Lung (tissue), 17 donors: ENCODE measurements at places on chromosomes 12 and 14. TPM values are rescaled to one million over a fixed set of nuclear protein-coding genes. Genes with fewer than 3 reads are reported as not detected.

DNA sequence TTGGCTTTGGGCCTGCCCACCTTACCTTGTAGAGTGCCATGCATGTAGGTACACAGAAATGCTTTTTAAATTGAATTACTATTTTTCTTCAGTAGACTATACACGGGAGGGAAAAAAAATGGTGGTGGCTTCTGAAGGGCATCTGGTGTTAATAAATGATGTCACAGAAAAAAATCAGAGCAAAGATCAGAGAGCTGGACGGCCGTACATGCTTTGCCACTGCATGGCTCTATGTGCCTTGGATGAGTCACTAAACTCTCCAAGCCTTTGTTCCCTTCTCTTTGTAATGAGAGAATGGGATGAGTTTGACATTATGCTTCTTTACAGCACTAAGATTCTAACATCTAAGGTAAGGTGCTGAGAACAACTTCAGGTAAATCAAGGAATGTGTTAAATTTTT, 376.4 kb upstream of the DDHD1 start:
- H3K4me3 ChIP-seq: no peak overlapping the region
- no peak for DNase-seq

DNA sequence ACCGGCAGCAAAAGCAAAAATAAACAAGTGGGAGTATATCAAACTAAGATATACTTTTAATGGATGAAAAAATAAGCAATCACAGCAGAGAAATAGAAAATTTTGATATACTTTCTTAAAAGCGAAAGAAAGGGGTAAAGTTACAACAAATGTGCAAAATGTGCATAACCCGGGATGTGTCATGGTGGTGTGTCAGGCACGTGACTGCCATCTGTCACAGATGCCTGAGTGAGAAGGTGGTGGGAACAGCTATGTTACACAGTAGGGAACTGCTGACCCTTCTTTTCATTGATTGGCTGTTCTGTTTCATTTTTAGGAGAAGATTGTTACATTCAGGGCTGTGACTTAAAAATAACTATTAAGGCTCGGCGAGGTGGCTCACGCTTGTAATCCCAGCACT, 168.1 kb upstream of the PELI2 start:
- no peaks in the 10 kb centered on the region for H3K4me1 ChIP-seq
- H3K36me3 ChIP-seq: no peaks in the 10 kb centered on the region
- H3K27me3 ChIP-seq: no peaks in the 10 kb centered on the region
- no peak overlapping the region for H3K4me3 ChIP-seq

Gene SMOC1
- polyA plus RNA-seq: 0.57 TPM

Gene MYH6
- polyA plus RNA-seq: 0.28 TPM

GRCh38 chr14:104973385-104974145, 4.6 kb downstream of the AHNAK2 start:
- H3K27me3 ChIP-seq: no peaks in the 10 kb centered on the region
- H3K4me3 ChIP-seq: no peak overlapping the region
- peaks cover 5% of the 10 kb centered on the region for H3K4me1 ChIP-seq

DNA sequence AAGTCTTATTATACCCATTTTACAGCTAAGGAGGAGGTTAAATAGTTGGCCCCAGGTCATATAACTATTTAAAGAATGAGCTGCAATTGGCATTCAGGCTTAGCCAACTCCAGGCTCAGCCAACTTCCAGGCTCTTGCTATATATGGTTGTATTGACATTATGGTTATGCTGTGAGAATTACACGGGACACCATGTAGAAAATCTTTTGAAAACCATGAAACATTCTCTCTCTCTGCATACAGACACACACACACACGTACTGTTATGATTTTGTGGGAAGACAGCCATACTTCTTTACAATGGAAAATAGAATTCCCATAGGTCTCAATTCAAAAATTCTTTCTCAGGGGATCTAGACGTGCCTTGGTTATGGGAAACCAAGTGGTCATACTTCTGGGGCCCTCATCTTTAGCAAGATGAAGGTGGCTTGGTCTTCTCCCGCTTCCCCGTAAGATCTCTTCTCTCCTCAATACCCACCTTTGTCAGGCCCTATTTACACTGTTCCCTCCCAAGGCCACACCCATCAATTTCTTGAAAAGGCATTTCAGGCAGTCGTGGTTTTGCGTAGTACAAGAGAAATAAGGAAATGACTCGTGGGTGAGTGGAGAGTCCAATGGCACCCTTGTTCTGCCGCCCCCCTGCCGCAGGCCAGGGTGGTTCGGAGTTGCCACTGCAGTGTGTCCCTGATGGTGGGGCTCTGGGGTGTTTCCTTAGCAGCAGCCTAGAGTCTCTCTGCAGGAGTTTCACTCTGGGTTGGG, 10.0 kb upstream of the GPRC5A start:
- H3K27me3 ChIP-seq: no peaks in the 10 kb centered on the region
- no peak overlapping the region for H3K4me3 ChIP-seq
- H3K27ac ChIP-seq: no peak overlapping the region
- DNase-seq: no peak
- no peaks in the 10 kb centered on the region for H3K4me1 ChIP-seq

DNA sequence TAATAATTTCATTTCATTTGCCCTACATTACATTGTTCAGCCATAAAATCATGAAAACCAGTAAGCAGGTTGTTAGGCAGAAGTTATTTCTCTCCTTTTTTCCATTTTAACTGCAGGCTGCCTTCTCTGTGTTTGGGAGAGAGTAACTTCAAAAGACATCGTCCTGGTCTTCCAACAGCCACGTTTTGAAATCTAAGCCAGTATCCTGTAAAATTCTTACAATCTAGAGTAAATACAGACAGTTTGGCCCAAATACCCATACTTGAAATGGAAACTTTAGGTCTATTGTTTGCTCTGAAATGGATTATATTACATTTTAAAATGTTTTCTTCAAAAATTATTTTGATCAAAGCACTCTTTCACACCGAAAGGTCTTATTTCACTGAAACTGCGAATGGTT, 66.1 kb upstream of the SLCO1C1 start:
- no peaks in the 10 kb centered on the region for H3K36me3 ChIP-seq
- H3K4me3 ChIP-seq: no peak overlapping the region
- H3K4me1 ChIP-seq: no peaks in the 10 kb centered on the region
- no peak for DNase-seq
- no peaks in the 10 kb centered on the region for H3K27me3 ChIP-seq

GRCh38 chr14:23442721-23443356, 7.4 kb upstream of the MYH7 start:
- no peaks in the 10 kb centered on the region for H3K27me3 ChIP-seq
- no peak overlapping the region for H3K4me3 ChIP-seq
- no peak for DNase-seq
- no peaks in the 10 kb centered on the region for H3K4me1 ChIP-seq

- peak; percentile 66 for DNase-seq
- H3K36me3 ChIP-seq: peaks cover 3% of the 10 kb centered on the region
- H3K4me3 ChIP-seq: no peak overlapping the region
- no peaks in the 10 kb centered on the region for H3K4me1 ChIP-seq
- no peak overlapping the region for H3K27ac ChIP-seq
Observed at GRCh38 chr14:31449971-31450610, 7.2 kb downstream of the DTD2 start.

DNA sequence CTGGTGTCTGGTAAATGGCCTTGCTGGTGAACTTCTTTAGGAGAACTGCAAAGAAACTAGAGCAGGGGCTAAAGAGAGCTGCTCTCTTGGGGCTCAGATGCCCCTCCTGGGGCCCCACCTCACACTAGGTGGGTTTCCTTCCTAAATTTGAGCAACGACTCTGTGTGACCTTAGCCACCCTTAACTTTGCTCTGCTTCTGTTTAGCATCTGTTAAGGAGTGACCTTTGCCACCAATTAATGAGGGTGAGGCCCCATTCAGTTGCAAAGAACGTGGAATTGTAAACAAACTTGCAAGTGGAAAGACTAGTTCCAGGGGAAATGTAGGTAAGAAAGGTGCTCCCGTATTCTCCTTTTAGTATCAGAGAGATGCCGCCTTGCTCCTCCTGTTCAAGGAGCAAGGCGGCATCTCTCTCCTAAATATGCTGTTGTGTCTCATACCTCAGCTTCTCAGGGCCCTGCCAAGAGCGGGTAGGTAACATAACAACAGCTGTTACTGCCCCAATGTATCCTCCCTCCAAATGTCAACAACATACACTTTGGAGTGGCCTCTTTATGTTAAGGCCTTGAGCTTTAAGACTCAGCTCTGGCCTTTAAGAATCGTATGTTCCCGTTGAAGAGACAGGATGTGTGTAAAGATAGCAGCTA, 77.6 kb upstream of the FUT8 start:
- no peaks in the 10 kb centered on the region for H3K36me3 ChIP-seq
- peak; percentile 53 for DNase-seq
- H3K4me1 ChIP-seq: peaks cover 22% of the 10 kb centered on the region
- H3K4me3 ChIP-seq: no peak overlapping the region

- H3K4me1 ChIP-seq: peaks cover 10% of the 10 kb centered on the region
- no peak for DNase-seq
- H3K27ac ChIP-seq: no peak overlapping the region
- peaks cover 22% of the 10 kb centered on the region for H3K27me3 ChIP-seq
- no peak overlapping the region for H3K4me3 ChIP-seq
- no peaks in the 10 kb centered on the region for H3K36me3 ChIP-seq
Observed at GRCh38 chr14:34113005-34113511, 162.2 kb upstream of the EGLN3 start.

GRCh38 chr12:93273834-93274564, 103.7 kb upstream of the NUDT4 start:
- H3K36me3 ChIP-seq: no peaks in the 10 kb centered on the region
- H3K27me3 ChIP-seq: no peaks in the 10 kb centered on the region
- no peak overlapping the region for H3K4me3 ChIP-seq
- H3K27ac ChIP-seq: no peak overlapping the region
- DNase-seq: no peak

GRCh38 chr12:41409628-41410027, 221.5 kb downstream of the PDZRN4 start:
- H3K4me3 ChIP-seq: no peak overlapping the region
- no peaks in the 10 kb centered on the region for H3K27me3 ChIP-seq
- DNase-seq: no peak

Gene DHH
- polyA plus RNA-seq: 0.64 TPM

Gene FAM181A
- polyA plus RNA-seq: 1.9 TPM

Gene CLEC1B
- 0.57 TPM for polyA plus RNA-seq

DNA sequence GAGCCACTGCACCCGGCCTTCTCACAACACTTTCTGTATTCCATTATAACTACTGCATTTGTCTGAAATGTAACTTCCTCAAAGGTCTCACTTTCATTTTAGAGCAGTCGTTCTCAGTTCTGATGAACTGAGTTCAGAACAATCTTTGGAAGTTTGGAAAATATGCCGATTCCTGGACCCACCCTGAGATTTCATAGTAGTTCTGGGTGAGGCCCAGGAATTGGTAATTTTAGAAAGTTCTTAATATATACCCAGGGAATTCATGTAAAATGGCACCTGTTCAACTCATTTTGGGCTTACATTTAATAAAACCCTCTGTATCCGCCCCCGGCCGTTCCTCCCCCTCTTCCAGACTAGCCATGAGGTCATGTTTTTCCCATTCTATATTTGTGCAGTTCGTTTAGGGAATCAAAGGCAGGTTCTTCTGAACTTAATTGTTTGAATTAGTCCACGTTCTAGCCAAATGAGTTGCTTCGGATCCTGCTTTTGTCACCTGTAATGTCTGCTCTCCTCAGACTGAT, 5.9 kb downstream of the GSG1 start:
- peak overlapping the region; percentile 90 for H3K27ac ChIP-seq
- H3K36me3 ChIP-seq: no peaks in the 10 kb centered on the region
- H3K27me3 ChIP-seq: no peaks in the 10 kb centered on the region
- H3K4me1 ChIP-seq: peaks cover 27% of the 10 kb centered on the region

Gene PLEKHG7
- polyA plus RNA-seq: 1.5 TPM

DNA sequence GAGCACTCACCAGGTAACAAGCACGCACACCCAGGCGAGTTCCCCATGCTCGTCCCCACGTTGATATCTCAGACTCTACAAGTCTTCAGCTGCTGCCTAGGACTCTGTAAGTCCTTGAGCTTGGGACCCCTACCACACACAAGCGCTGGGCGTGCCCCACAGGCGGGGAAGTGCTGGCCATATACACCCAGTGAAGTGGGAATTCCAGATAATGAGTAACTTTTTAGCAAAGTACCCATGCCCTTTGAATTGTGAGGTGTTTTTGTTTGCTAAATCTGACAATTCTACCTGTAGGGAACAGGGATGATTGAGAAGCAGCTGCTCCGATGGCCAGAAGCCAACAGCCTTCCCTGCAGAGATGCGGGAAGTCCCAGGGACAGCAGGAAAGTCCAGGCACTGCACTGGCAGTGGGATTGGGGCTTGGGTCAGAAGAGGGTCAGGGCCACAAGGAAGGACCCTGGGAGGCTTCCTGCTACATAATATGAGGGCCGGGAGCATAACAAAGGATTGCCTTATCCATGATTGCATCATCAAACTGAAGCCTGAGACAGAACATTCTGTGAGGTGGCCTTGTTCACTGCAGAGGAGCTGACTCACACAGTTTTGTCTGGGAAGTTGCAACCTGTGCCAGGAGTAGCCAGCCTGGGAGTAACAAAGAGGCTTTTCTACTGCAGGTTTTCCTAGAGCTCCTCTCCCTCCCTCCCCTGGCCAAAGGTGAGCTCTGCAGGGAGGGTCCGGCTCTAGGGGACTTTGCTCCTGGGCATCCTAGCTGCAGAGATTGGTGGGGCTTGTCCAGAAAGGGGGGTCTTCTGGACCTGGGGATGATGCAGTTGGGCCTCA, 13.2 kb upstream of the SERPINA3 start:
- H3K4me1 ChIP-seq: no peaks in the 10 kb centered on the region
- no peaks in the 10 kb centered on the region for H3K27me3 ChIP-seq
- no peak overlapping the region for H3K27ac ChIP-seq
- DNase-seq: peak; percentile 84
- no peaks in the 10 kb centered on the region for H3K36me3 ChIP-seq

DNA sequence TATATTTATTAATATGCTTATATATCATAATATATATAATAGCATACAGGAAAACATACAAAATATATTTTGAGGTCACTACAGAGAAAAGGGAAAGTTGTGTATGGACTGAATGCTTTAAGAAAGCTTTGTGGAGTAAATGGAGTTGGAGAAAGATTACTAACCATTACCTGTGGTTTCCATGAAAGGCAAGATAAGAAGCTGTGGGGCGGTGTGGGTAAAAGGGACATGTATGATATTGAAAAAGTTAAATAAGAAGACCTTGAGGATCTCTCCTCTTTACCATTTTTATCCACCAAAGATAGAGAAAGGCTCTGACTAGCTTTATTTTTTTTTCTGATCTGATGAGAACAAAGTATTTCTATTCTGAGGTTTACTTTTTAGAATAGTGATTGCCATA, 404.4 kb downstream of the TRHDE start:
- H3K36me3 ChIP-seq: no peaks in the 10 kb centered on the region
- no peaks in the 10 kb centered on the region for H3K4me1 ChIP-seq
- no peak overlapping the region for H3K4me3 ChIP-seq
- no peak for DNase-seq

Gene TSPAN19
- polyA plus RNA-seq: 10.5 TPM

Gene MYF6
- not detected for polyA plus RNA-seq

DNA sequence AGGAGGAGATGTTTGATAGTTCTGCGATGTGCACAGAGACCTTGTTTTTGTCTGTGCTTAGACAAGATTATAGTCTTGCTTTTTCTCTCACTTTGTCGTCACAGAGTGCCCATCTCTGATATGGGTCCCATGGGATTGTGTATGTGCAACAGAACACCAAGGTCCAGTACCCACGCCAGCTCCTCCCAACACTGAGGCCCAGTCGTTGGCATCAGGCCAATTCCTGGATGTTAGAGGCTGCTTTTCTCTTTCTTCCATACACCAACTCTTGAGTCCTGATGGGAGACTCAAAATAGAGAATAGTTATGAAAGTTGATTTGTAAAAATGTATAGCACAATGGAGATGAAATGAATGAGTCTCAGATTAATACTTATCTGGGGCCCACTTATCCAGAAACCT, 22.7 kb upstream of the PRMT8 start:
- DNase-seq: no peak
- H3K4me3 ChIP-seq: no peak overlapping the region
- H3K4me1 ChIP-seq: no peaks in the 10 kb centered on the region
- no peak overlapping the region for H3K27ac ChIP-seq
